ENCODE measurements at places on chromosomes 6 and 20. TPM values are rescaled to one million over a fixed set of nuclear protein-coding genes. Genes with fewer than 3 reads are reported as not detected.

DNA sequence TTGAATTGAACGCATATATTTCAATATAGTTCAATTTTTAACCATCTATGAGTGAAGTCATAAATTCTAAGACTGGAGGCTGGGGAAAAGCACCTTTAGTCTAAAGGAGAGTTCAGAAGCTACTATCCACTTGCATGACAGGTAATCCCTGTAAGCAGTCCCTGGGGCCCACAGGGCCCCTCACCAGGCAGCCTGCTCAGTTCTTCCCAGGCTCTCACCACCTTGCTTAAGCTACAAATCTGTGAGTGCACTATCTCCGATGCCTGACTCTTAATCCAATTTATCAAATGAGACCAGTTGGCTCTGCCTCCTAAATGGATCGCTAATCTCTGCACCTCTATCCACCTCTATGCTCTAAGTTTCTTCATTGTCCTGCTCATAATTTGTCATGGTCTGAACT, 413.8 kb downstream of the PTPRT start:
- DNase-seq, result no peak
- no peak overlapping the region for H3K4me3 ChIP-seq
- no peaks in the 10 kb centered on the region for H3K27me3 ChIP-seq
- no peak overlapping the region for H3K27ac ChIP-seq

DNA sequence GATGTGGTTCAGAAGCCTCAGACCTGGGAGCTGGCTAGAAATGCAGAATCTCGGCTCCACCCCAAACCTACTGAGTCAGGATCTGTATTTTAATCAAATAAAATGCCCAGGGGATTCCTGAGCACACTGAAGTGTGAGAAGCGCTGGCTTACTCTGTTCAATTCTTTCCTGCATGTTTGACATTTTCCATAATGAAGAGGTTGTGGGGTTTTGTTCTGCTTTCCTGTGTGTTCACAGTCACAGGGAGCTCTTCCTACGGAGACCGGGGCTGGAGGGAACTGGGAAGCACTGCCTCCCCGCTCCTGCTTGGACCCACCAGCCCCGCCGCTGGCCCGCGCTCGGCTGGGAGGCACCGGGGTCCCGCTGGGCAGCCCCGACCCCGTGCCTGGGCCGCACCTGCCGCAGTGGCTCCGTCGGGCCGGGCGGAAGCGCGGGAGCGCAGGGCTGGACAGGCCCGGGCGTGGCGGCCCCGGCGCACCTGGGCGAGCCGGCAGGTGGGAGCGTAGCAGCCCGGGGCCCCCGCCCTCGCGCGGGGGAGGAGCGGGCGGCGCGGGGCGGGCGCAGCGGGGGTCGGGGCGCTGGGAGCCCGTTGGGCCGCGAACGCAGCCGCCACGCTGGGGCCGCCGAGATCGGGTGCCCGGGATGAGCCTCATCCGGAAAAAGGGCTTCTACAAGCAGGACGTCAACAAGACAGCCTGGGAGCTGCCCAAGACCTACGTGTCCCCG, at the start of gene MAPK13:
TSS of gene MAPK13 (plus strand) at position 573 of the 726 bp plus-strand sequence. CDS start at position 643, 70 bp downstream.
- H3K36me3 ChIP-seq, result peaks cover 22% of the 10 kb centered on the region
- H3K4me3 ChIP-seq, result peak within 1 kb of the TSS; percentile 85

The HLA-DMB gene
- 1.3 TPM for total RNA-seq

The ARG1 gene
- not detected for total RNA-seq

DNA sequence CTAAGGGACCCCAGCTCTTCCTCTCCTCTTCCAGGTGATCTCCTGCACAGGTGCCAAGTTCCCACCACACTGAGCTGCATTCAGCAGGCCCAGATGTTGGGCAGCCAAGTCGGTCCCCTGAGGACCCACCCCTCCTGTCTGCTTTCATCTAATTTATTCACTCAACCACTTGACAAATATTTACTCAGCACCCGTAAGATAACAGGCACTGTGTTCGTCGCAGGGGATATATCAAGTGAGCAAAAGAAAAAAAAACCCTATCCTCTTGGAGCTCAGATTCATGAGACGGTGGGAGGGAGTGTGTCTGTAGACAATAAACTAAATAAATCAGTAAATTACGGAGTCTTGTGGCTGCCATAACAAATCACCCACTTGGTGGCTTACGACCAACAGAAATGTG, 143.6 kb downstream of the MRPL14 start:
- no peak for DNase-seq
- H3K4me3 ChIP-seq, result no peak overlapping the region
- no peaks in the 10 kb centered on the region for H3K4me1 ChIP-seq
- no peak overlapping the region for H3K27ac ChIP-seq
- no peaks in the 10 kb centered on the region for H3K36me3 ChIP-seq
- no peaks in the 10 kb centered on the region for H3K27me3 ChIP-seq

GRCh38 chr6:72267470-72267869, 354.4 kb upstream of the KCNQ5 start:
- no peak overlapping the region for H3K27ac ChIP-seq
- no peaks in the 10 kb centered on the region for H3K4me1 ChIP-seq
- H3K27me3 ChIP-seq, result no peaks in the 10 kb centered on the region

DNA sequence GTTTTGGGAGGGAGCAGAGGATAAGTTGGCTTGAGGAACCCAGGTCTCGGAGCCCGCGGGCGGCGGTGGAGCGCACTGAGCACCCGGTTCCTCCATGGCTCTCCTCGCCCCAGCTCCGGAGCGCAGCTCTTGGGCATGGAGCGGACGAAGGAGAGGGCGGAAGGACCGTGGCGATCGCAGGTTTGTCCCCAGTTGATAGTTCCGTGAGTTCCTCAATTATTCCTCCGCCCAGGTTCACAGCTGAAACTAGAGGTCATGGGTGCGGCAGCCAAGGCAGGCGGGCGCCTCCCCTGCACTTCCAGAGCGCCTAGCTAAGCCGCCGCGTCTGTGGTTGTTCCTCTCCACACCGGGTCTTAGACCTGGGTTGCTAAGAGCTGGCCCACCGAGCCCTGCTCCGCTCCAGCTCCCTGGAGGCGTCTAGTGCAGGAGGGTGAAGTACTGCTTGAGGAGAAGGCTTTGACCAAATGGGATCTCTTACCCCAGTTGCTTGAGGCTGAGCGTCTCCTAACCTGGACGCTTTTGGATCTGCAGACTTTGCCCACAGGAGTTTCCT, at the start of gene HTR1B:
TSS of gene HTR1B (minus strand) at position 184 of the 553 bp plus-strand sequence. CDS start at position 96, 88 bp downstream.
- H3K36me3 ChIP-seq, result no peaks in the 10 kb centered on the region
- DNase-seq, result no peak
- H3K27me3 ChIP-seq, result peaks cover 46% of the 10 kb centered on the region
- H3K4me3 ChIP-seq, result no peak within 1 kb of the TSS

The ADGB gene
- total RNA-seq, result not detected

The NUS1 gene
- 44.2 TPM for total RNA-seq

GRCh38 chr6:6811128-6812009, 222.8 kb downstream of the LY86 start:
- peaks cover 24% of the 10 kb centered on the region for H3K4me1 ChIP-seq
- no peaks in the 10 kb centered on the region for H3K36me3 ChIP-seq
- peak overlapping the region; percentile 84 for H3K27ac ChIP-seq
- H3K27me3 ChIP-seq, result peaks cover 25% of the 10 kb centered on the region

DNA sequence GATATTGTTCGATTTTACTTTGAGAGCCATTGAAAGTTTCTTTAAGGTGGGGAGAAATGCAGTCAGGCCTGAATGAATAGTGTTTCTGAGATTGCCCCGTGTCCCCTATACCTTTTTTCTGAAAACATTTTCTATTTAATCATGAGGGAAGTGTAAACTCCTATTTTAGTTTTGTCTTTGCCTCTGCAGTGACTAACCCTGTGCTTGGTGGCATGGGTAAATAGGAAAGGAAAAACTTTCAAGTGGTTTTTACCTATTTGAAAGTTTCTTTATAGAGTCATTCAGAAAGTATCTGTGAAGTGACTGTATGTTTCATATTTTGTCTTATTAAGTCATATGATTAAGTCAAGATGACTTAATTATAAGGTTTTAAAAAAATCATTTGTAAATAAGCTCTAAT, 14.5 kb downstream of the SNRNP48 start:
- peaks cover 18% of the 10 kb centered on the region for H3K4me1 ChIP-seq
- no peak overlapping the region for H3K27ac ChIP-seq
- no peak for DNase-seq

DNA sequence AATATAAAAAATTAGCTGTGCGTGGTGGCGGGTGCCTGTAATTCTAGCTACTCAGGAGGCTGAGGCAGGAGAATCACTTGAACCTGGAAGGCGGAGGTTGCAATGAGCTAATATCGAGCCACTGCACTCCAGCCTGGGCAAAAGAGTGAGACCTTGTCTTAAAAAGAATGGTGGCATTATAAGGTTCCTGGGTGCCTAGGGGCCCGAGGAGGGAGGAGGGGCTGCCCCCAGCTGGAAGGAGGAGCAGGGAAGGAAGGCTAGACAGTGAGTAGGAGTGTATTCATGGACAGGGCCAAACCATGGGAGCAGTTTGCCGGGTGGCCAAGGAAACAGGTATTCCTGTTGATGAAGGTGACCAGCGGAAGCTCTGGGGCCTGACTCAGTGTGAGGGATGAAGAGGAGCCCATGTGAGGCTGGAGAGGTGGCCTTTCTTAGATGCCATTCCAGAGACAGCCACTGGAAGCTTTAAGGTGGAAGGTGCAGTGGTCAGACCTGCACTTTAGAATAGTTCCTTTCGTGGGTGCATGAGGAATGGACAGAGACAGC, 24.2 kb downstream of the MANBAL start:
- peaks cover 30% of the 10 kb centered on the region for H3K4me1 ChIP-seq
- peaks cover 43% of the 10 kb centered on the region for H3K36me3 ChIP-seq
- no peak for DNase-seq
- H3K27me3 ChIP-seq, result no peaks in the 10 kb centered on the region
- H3K27ac ChIP-seq, result no peak overlapping the region
- no peak overlapping the region for H3K4me3 ChIP-seq

DNA sequence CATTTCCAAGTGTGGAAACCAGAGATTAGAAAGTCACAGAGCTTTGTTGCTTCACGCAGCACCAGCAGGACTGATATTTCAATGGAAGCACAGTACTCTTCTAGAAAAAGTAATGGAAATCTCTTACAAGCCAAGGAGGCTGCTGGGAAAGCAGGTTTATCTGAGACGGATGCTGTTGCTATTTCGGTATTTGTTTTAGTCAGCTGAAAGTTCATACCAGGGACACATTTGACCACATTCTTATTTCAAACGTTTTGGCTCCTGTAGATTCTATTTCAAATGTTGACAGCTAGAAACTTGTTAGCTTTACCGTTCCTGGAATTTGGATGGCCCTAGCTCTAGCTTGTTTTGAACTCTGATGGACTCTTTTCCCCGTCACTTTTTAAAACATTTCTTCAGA, 3.7 kb upstream of the TMEM242 start:
- H3K4me1 ChIP-seq, result peaks cover 39% of the 10 kb centered on the region
- peaks cover 35% of the 10 kb centered on the region for H3K27me3 ChIP-seq
- peaks cover 3% of the 10 kb centered on the region for H3K36me3 ChIP-seq
- H3K27ac ChIP-seq, result peak overlapping the region; percentile 53

The RSPO3 gene
- total RNA-seq, result not detected

GRCh38 chr20:51359947-51360346, 182.6 kb downstream of the NFATC2 start:
- H3K4me1 ChIP-seq, result peaks cover 4% of the 10 kb centered on the region
- no peak overlapping the region for H3K27ac ChIP-seq
- DNase-seq, result no peak
- peaks cover 4% of the 10 kb centered on the region for H3K36me3 ChIP-seq

DNA sequence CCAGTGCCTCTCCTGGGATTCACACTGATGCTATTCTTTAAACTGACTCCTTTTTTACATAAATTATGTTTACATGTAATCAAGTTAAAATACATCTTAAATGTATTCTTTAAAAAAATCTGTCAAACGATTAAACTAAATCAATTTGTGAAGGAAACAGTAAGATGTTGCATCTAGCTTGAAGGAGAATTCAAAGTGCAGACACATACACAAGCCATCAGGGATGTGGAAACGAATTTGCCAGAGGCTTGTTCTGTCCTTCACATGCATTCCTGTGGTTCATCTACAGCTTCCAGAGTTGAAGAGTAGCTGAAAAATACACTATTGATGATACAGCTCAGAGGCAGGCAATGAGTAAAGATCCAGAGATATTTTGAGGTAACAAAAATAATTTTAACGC, 7.3 kb upstream of the BPIFB3 start:
- DNase-seq, result no peak
- no peak overlapping the region for H3K4me3 ChIP-seq
- no peaks in the 10 kb centered on the region for H3K27me3 ChIP-seq
- H3K36me3 ChIP-seq, result no peaks in the 10 kb centered on the region

DNA sequence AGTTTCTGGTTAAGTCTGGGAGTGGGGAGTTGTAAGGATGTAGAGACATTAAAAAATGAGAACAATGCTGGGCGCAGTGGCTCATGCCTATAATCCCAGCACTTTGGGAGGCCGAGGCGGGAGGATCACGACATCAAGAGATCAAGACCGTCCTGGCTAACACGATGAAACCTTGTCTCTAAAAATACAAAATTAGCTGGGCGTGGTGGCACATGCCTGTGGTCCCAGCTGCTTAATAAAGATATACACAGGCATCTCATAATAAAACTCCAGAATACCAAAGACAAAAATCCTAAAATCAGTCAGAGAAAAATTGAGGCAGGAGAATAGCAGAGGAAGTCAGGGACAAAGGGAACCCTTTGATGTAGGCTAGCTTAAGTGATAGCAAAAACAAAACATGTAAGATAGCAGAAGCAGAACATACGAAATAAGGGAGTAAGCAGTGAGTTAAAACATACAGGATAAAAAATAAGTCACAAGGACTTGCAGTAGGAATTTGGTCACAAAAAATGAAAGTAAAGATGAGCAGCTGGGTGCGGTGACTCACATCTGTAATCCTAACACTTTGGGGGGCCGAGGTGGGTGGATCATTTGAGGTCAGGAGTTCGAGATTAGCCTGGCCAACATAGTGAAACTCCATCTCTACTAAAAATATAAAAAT, 23.6 kb downstream of the DDX43 start:
- peak overlapping the region; percentile 46 for H3K27ac ChIP-seq
- H3K27me3 ChIP-seq, result no peaks in the 10 kb centered on the region
- H3K4me3 ChIP-seq, result no peak overlapping the region
- peaks cover 69% of the 10 kb centered on the region for H3K36me3 ChIP-seq
- H3K4me1 ChIP-seq, result peaks cover 23% of the 10 kb centered on the region

DNA sequence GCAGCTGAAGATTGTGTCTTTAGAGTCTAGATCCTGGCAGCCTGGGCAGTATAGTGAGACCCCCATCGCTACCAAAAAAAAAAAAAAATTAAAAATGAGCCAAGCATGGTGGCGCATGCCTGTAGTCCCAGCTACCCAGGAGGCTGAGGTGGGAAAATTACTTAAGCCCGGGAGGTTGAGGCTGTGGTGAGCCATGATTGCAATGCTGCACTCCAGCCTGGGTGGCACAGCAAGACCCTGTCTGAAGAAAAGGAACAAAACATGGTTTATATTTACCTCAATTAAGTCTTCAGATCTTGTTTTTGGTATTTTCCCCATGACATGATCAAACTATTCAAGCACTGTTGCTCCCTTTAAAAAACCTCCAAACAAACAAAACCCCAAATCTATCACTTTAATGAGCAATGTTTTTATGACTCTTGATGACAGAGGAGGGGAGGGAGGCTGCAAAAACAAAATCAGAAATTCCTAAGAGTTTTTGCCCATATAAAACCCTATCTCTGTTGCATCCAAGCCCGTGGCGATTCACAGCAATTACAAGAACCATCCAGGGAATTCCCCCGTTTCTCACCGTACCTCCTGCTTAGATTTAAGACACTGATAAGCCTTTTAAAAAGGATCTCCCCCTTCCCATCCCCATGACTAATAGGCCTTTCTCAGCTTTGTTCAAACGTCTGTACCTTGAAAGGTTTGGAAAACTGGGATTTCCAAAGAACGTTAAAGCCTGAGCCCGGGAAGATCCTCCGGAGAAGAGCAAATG, 259.9 kb downstream of the BMP7 start:
- no peak for DNase-seq
- H3K27me3 ChIP-seq, result peaks cover 16% of the 10 kb centered on the region
- no peaks in the 10 kb centered on the region for H3K36me3 ChIP-seq
- H3K27ac ChIP-seq, result no peak overlapping the region
- peaks cover 3% of the 10 kb centered on the region for H3K4me1 ChIP-seq
